Astrocyte of the spinal cord (primary cell): ENCODE measurements at places on chromosomes 16 and 17.
A peak's percentile ranks its signal among the peaks of the same experiment; 100 is the strongest.

- DNase-seq: no peak
Observed at GRCh38 chr16:66372898-66373155, 6.3 kb downstream of the CDH5 start.

DNA sequence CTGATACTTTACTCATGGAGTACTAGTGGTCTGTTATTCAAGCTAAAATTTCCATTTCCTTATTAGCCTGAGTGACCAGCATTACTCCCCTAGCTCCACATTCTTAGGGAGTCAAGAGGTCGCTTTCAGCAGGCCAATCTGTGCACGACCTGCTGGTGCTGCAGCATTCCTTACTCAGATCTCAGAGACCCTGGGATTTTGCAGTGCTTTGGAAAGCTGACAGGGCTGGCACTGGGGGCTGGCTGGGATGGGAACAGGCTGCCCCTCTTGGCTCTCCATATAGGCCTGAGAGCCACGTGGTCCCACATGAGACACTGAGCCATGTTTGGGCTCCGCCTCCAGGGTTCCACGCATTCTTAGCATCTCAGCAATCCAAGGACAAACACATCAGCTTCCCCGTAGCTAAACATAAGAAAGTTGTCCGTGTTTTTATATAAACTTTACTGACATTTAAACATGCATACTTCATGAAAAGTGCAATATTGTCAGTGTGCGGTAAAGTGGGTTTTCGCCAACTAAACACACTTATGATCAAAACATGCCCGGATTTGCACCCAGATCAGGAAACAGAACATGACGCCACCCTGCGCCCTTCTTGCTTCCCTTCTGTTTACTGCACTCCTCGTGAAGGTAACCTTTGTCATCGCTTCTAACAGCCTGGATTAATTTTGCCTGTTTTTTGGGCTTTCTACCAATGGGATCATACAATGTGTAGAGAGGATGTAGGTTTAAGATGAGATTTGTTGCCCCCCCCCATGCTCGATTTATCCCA lies 254.5 kb upstream of the CACNG5 start:
- DNase-seq: peak; percentile 35

DNA sequence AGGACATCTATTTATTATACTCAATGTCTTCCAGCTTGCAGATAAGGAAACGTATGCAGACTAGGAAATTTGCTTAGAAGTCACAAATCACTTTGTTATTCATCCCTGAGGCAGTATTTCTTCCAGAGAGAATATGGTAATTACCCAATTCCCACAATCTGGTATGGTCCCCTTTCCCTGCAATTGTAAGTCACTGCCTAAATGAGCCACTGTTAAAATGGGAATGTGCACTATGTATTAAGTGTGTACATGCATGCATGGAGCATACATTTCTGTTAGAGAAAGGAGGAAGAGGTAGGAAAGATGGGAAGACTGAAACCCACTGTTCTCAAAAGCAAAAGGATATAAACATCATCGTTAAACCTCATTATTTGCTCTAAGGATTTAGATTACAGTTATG lies 10.0 kb downstream of the NUFIP2 start:
- DNase-seq: no peak

GRCh38 chr17:48296453-48296852 lies 133.6 kb downstream of the SKAP1 start:
- DNase-seq: no peak

DNA sequence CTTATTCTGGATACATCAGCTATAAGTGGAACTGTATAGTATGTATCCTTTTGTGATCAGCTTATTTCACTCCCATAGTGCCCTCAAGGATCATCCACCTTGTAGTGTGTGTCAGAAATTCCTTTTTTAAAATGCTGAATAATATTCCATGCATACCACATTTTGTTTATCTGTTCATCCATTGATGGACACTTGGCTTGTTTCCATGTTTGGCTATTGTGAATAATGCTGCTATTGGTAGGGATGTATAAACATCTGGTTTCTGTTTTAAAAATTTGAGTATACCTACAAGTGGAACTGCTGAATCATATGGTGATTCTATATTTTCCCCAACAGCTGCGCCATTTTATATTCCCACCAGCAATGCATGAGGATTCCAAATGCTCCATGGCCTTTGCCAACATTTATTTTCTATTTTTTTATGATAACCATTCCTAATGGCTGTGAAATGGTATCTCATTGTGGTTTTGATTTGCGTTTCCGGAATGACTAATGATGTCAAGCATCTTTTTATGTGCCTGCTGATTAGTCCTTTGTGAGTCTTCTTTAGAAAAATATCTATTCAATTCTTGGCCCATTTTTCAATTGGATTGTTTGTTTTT lies 11.6 kb downstream of the RCVRN start:
- DNase-seq: peak; percentile 36

DNA sequence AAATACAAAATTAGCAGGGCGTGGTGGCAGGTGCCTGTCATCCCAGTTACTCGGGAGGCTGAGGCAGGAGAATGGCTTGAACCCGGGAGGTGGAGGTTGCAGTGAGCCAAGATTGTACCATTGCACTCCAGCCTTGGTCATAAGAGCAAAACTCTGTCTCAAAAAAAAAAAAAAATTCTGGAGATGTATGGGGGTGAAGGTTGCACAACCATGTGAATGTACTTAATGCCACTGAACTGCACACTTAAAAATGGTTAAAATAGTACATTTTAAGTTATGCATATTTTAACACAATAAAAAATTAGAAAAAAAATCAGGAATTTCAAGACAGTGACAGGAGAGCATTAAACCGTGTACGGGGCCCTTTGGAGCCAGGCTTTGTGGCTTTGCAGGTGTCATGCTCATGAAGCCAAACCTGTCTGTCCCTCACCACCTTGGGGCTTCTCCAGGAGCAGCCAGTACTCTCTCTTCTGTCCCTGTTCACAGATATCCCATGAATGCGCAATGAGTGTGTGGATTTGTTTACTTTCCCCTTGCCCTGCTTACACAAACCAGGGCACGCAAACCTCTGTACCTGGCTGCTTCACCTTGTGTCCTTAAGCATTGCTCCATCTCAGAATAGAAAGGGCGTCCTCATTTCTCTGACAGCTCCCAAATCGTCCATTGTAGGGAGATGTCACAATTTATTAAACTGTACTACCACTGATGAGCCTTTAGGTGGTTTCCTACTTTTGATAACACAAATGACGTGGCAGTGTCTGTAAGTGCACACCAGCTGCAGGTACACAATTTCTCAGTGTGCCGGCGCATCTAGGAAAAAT lies 58.2 kb upstream of the CBX4 start:
- DNase-seq: no peak

- DNase-seq: no peak
Observed at GRCh38 chr16:81492965-81493754, 48.6 kb downstream of the CMIP start.

DNA sequence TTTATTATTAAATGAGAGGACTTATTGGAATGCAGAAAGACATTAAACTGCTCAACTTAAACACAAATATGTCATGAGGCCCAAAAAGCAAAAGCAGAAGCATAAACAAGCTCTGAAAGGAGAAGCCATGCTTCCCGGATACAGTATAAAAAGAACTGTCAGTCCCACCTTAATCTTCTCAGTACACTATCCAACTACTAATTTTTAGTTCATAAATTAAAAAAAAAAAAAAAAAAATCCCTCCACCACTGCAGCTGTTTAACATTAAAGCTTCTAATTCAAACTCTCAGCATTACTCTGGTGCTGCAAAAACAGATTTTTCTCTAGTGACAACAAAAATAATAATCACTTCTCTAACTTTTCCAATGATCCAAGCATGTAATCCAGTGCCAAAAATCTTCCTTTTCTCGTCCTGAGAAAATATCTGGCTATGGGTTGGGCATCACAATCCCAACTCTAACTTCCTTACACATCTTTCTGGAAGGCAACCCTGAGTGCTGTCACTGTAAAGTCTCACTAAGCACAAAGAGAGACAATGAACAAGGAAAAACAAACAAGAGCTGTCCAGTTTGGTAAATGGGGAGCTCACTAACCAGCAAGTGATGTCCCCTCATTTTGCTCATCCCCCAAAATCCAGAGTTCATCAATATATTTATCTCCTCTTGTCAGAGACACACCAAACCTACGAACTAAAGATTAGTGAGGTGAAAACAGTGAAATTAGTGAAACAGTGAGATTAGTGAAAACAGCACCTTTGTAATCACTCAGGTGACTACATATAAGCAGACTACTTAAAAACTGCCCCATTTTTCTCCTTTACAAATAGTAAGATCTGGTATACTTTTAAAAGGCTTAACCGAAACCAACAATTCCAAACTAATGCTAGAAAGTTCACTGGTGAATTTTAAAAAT lies 5.5 kb downstream of the USP32 start:
- DNase-seq: no peak

DNA sequence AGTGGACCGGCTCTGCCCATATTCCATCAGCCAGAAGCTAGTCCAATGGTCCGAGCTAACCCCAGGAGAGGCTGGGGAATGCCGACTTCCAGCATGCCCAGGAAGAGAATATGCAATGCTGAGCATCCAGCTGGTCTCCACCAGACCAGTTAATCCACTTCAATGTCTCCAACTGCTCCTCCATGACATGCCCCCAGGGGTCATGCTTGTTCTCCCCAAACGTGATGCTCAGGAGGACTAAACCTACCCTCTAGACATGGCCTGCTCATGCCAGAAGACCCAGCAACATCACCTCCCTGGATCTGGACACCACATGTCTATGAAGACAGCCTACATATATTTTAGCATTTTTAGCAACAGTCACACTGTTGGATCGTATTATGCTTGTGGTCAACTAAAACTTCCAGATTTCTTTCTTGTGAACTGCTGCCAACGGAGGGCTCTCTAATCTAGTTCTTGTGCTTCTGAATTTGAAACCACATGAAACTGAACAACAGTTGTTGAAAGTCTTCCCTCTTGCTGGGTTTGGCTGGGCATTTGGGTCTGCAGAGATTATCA lies 245.1 kb downstream of the SOX9 start:
- peak; percentile 70 for DNase-seq

DNA sequence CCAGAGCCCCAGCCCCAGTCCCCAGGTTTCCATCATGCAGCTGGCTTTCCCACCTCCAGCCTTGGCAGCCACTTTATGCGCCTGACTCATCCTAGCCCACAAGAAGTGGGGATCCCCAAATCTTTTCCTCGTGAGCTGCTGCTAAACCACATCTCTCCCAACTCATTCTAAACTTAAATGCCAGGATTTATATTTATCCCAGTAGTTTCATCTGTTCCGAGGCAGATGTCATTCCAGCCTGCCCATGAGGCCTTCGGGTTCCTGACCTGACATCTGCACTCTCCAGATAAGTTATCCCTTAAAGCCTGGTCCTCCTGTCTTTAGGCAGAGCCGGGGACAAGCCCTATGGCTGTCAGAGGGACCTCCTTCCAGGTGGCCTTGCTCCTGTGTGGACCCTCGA lies 16.6 kb downstream of the PLXDC1 start:
- DNase-seq: no peak

GRCh38 chr16:372302-372983 lies 2.1 kb upstream of the MRPL28 start:
- DNase-seq: no peak

DNA sequence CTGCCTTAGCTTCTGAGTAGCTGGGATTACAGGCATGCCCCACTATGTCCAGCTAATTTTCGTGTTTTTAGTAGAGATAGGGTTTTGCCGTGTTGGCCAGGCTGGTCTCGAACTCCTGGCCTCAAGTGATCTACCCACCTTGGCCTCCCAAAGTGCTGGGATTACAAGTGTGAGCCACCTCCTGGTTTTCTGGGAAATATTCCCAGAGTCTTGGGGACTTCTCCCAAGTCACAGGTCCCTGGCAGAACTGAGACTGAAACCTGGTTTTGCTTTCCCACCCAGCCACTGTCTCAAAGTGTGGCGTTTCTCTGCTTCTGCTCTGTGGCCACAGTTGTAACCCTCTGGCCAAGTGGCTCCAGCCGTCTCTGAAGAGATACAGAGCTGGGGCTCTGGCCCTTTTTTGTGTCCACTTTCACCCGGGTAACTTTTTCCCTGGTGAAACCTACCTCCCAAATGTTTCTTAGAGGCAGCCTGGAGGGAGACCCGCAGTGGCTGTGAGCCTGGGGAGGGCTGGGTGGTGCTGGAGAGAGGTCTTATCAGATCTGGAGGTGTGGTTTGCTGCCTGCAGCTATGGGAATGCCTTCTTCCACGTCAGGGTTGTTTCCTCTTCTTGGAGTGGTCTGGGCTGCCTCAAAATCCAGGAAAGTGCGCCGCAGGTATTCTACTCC lies 5.1 kb downstream of the KSR1 start:
- DNase-seq: no peak

DNA sequence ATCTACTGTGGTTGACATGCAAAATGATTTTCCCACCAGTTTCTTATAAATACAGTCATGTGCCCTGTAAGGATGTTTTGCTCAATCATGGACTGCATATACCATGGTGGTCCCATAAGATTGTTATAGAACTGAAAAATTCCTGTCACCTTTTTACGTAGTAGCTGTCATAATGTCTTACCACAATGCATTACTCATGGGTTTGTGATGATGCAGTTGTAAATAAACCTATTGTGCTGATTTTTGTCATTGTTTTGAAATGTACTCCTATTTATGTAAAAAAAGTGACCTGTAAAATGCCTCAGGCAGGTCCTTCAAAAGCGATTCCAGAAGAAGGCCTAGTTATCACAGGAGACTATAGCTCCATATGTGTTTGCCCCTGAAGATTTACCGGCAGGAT lies 695.4 kb upstream of the KIF2B start:
- DNase-seq: no peak

- no peak for DNase-seq
Observed at GRCh38 chr16:11112723-11113348, 143.2 kb downstream of the SOCS1 start.

DNA sequence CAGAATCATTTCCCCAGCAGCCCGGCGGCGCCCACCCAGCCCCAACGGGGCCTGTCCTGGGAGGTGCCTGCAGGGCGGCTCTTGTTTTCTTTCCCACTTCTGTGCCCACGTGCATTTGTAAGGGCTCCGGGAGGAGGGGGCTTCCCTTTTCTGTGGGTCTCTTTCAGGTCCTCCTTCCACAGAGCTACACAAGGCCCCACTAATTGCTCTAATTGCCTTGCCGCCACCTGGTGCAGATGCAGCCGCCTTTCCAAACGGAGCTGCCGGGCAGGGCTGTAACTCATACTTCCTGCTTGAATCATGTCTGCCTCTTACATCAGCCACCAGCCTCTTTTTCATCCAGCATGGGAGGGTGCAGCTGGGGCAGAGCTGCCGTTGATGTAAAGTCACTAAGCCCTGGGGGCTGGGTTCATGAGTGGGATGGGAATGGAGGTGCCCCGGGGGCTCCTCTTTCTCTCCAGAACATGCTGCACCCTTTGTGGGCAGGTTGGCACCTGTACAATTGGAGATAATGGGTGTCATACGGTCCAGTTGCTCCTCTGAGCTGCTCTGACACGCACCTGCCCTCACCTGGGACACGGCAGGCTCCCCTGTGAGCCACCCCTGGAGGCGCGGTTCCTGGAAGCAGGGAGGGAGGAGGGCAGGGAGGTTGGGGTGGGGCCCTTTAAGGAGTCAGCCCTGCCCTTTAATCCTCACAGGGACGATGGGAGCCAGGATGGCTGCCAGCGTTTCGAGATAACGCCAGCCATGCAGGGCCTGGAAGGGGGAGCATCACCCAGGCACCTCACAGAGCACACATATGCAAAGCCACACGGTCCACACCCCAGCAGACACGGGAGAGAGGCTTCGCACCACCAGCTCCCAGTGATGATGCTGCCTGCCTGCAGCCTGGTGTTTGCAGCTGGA lies 41.1 kb upstream of the KLHDC4 start:
- DNase-seq: peak; percentile 87

- DNase-seq: no peak
Observed at GRCh38 chr17:70202840-70203239, 33.5 kb downstream of the KCNJ2 start.

- no peak for DNase-seq
Observed at GRCh38 chr16:69922200-69922599, 28.9 kb upstream of the CLEC18A start.
